ENCODE measurements at places on chromosomes 11 and 22. TPM values are rescaled to one million over a fixed set of nuclear protein-coding genes. Genes with fewer than 3 reads are reported as not detected.

The SYT12 gene
- 0.37 TPM for total RNA-seq

The TBX1 gene
- not detected for total RNA-seq

The KRTAP5-9 gene
- total RNA-seq: not detected

DNA sequence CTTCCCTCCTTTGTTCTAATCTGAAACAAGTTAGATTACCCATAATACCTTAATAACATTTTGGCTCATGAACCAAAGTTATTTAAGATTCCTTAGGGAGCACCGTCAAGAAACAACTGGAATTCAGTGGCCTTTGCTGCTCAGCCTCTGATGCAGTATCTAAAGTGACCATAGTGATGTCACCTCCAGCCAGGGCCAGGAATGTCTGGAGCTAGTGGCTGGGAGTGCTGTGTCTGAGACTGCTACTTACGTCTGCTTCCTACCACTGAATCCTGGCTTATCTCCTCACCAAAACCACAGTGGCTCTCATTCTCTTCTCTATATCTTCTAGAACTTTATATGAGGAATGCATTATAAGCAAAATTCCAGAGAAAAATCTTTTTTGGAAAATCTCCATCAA lies 658.0 kb downstream of the DLG2 start:
- no peak for DNase-seq

GRCh38 chr22:40436505-40437431 lies 66.4 kb downstream of the SGSM3 start:
- no peak for DNase-seq

DNA sequence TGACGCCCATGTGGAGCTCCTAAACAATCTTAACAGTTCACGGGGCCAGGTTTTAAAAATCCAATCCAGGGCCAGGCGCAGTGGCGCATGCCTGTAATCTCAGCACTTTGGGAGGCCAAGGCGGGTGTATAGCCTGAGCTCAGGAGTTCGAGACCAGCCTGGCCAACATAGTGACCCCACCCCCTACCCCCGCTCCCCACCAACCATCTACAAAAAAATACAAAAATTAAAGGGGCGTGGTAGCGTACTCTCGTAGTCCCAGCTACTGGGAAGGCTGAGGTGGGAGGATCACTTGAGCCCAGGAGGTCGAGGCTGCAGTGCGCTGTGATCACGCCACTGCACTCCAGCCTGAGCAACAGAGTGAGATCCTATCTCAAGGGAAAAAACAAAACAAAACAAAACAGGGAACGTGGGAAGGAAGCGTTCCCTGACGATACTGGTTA lies 689 bp upstream of the SART1 start:
- no peak for DNase-seq

GRCh38 chr11:25453471-25453870 lies 878.5 kb upstream of the ANO3 start:
- no peak for DNase-seq

- DNase-seq: no peak
Observed at GRCh38 chr11:108112057-108112456, 9.3 kb upstream of the ACAT1 start.
